ENCODE measurements at places on chromosomes 4 and X.

DNA sequence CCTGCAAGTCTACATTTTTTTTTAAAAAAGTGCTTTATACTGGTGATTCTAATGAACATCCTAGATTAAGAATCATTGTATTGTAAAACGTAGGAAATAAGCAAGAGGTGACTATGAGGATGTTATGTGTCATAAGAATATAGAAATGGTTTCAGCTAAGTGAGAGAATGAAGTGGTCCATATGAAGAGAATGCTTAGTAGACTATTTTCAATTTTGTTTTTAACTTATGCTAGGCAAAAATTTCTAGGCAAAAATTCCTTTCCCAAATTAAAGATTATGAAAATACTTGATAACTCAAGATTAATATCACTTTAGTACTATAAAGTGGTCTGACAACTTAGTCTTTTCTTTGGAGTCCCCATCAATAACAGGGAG lies 825 bp downstream of the DYNLT3 start:
- DNase-seq, result no peak

- DNase-seq, result no peak
Observed at GRCh38 chr4:2813446-2814405, 20.8 kb downstream of the SH3BP2 start.

DNA sequence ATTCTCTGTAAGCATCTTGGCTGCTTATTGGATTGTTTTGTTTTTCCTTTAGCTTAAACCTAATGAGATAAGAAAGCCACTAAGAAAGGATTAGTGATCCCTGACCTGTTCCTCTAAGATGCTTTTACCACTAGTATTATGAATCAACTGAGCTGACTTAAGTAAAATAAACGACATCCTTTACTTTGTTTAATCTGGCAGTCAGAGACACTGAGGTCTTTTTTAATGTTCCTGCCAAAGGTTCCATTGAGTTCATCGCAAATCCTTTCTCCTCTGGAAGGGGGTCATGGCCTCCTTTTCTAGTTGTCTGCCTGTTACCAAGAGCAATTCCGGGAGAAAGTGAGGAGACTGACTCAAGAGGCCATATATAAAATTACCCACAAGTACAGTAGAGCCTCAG lies 1038.3 kb upstream of the SLIT2 start:
- DNase-seq, result no peak

GRCh38 chr4:102335616-102336015 lies 9.7 kb downstream of the SLC39A8 start:
- DNase-seq, result no peak

DNA sequence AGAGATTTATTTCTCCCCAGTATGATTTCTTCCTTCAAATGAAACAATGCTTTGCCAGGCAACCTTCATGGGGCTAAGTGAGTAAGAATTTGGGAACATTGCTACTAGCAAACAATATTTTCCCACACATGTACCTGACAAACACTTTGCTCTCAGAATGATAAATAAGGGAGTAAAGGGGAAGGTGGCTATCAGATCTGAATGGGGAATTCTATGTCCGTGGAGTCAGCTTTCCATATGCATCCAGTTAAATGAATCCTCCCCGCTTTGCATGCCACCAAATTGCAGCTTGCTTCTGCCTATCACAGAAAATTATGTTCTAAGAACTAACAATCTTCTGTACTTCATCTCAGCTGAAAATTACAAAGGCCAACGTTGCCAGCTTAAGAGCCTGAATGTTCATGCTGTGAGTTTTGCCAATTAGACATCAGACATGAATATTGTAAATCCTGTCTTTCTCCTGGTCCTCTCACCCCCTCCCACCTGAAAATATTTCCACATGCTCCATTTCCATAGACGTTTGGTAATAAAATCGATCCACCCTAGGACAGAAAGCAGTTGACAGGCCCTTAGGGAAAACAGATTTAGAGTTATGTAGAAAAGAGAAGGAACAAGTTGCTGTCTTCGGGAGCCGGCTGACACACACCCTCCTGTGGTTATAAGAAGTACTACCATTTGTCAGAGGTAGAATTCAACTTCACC lies 6.3 kb downstream of the MEPE start:
- DNase-seq, result peak; percentile 19

GRCh38 chrX:119539872-119540271 lies 25.3 kb downstream of the STEEP1 start:
- no peak for DNase-seq

- DNase-seq, result no peak
Observed at GRCh38 chrX:38652934-38653442, 91.6 kb downstream of the TSPAN7 start.

GRCh38 chr4:55438314-55438713 lies 42.6 kb downstream of the TMEM165 start:
- DNase-seq, result no peak

DNA sequence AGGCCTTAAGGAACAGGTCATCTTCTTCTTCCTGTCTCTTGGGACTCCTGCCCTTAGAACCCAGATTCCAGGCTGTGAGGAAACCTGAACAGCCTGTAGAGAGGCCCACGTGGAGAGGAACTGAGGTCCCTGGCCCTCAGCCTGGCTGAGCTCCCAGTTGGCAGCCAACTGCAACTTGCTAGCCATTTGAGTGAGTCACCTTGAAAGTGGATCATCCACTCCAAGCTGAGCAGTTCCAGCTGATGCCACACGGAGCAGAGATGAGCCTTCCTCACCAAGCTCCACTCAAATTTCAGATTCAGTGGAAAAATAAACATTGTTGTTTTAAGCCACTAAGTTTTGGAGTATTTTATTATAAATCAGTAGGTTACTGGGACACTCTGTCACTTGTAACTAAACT lies 392.5 kb downstream of the BCOR start:
- DNase-seq, result no peak

DNA sequence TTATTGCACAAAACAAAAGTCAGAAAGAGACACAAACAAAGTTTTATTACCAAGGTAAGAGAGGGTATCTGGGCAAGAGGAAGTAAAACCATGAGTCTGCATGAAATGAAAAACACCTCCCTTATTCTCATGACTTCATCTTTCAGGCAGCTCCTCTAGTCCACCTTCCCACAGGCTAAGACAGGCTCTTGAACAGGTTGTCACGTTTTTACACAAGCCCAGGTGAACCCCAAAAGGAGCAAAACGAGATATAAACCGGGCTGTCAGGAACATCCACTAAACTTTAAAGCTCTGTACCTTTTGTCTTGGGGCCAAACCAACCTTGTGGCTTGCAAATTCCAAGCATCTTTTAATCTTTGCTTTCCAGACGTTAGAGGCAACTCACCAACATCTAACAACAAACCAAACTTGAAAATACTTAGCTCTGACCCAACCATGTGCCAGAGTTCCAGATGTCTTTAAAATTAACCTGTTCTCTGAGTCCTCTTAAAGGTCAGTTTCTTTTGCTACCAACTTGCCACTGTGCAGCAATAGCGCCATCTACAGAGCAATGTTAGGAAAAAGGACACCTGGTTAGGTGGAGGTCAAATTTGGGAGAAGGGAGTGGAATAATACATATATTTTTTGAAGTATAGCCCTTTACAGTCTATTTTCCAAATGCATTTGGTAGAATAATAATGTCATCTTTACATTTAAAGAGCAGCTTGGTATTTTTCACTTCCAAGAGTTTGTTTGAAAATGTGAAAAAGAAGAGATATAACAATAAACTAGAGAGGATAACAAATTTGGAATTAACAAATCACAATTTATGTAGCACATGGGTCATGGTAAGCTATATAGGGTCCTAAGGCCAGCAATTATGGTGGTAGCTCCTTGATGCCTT lies 73.1 kb downstream of the QRFPR start:
- no peak for DNase-seq

GRCh38 chr4:152485726-152486276 lies 50.1 kb downstream of the FBXW7 start:
- DNase-seq, result no peak

DNA sequence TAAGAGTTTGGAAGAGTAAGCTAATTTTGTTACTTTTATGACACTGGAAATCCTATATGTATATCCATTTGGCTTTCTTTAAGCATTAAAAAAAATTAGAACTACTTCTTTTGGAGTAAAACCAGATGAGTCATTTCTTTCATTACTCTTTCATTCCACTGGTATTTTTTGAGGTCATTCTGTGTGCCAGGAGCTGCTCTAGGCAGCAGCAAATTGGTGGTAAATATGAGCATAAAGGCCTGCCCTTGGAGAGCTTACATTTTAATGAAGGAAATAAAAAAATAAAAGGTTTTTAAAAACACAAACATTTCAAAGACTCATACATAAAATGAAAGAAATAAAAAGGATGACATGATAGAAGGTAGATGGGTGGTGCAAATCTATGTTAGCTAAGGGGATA lies 37.4 kb downstream of the MID1 start:
- DNase-seq, result no peak

DNA sequence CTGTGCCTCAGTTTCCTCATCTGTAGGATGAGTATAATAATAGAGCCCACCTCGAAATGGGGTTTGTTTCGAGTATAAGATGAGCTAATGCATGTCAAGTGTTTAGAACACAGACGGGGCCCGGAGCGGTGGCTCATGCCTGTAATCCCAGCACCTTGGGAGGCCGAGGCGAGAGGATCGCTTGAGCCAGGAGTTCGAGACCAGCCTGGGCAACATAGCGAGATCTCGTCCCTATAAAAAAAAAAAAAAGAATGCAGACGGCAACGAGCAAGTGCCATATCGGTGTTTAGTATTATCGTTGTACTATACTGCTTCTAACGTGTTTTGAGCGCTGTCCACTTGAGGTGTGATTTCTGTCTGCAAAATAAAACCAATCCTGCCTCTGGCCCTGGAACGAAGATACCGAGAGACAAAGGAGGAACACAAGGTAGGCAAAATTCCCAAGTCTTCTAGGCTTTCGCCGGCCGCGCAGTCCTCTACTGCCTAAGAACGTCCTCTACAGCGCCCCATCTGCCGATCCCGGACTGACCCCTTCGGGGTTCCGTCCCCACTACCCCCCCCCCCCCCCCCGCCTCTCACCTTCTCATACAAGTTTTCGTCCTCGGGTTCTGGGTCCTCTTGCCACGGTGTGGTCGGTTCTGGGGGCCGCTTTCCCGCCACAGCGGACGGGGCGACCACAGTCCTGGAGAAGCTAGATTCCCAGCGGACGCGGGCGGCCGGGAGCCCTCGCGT lies 442 bp downstream of the NDUFB11 start:
- DNase-seq, result peak; percentile 74

- no peak for DNase-seq
Observed at GRCh38 chrX:41435708-41436107, 11.4 kb upstream of the NYX start.

- no peak for DNase-seq
Observed at GRCh38 chr4:62717154-62717553, 1517.0 kb downstream of the ADGRL3 start.

DNA sequence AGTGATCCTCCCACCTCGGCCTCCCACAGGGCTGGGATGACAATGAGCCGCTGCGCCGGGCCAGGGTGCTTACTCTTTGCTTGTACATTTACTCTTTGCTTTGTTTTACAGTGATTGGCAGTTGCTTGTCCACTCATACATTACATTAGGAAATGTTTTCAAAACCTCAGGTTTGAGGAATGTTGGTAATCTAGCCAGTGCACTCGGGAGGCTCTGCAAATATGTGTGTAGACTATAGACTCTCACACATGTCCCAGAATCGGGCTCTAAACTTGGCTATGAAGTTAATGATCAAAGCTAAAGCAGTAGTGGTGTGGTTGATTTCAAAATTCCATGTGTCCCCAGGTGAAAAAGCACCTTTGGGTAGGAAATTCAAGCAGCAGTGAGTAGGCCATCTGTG lies 20.5 kb downstream of the TRMT44 start:
- no peak for DNase-seq

GRCh38 chr4:40193578-40193977 lies 3.3 kb upstream of the RHOH start:
- no peak for DNase-seq

DNA sequence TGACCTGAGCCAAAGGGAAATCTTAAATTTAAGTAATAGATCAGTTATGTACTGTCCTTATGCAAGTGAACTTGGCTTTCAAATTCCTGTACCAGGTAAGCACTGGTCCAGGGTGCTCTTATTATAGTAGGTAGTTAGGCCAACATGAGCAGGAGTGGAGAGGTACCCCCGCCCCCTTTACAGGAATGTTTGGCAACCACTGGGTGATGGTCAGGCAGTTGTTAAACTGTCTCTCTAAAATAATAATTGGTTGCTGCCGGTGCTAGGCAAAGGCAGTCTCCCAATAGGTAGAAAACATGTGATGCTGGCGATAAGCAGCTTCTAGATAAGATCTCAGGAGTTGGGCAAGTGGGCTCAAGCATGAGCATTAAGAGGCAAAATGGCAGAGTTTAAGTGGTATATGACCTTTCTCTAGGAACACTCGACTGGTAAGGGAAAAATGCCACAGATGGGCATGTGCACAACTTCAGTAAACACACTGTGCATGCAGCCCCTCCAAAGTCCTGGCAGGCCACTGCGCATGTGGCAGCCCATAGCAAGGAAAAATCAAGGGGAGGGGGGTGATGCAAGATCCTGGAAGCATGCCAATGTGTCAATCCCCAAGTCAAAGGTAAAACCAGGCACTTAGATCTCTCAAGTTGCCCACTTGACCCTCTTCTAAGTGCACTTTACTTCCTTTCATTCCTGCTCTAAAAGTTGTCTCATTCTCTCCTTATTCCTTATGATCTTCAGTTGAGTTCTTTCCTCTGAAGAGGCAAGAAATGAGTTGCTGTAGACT lies 1239.7 kb downstream of the C4orf33 start:
- DNase-seq, result no peak

- DNase-seq, result no peak
Observed at GRCh38 chr4:157763490-157763889, 409.3 kb downstream of the GASK1B start.

All from spinal cord (tissue), 10 donors.